ENCODE measurements at places on chromosomes 7 and 10.
A peak's percentile ranks its signal among the peaks of the same experiment; 100 is the strongest.

DNA sequence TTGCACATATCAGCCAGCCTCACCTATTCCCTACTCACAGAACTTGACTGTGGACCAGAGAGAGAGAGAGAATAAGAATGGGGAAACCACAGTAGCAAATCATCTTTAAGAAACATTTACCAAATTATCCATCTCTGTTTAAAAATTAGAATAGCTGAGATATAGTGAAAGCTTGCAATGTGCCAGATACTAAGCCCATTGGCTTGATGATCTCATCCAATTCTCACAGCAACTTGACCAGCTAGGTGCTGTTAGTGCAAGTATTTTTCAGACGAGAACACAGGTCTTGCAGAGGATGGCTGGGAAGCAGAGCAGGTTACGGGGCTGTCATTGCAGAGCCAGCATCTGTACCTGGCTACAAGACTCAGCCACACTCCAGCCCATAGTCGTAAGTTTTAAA lies 50.9 kb downstream of the KLF6 start:
- H3K4me3 ChIP-seq = no peak overlapping the region
- H3K36me3 ChIP-seq = no peaks in the 10 kb centered on the region
- H3K27ac ChIP-seq = no peak overlapping the region
- no peaks in the 10 kb centered on the region for H3K4me1 ChIP-seq
- DNase-seq = no peak

- peak; percentile 57 for DNase-seq
- H3K27ac ChIP-seq = no peak overlapping the region
- no peaks in the 10 kb centered on the region for H3K27me3 ChIP-seq
- H3K4me3 ChIP-seq = no peak overlapping the region
- no peaks in the 10 kb centered on the region for H3K4me1 ChIP-seq
These were observed 39.3 kb upstream of the DRGX start for GRCh38 chr10:49435225-49435624.

DNA sequence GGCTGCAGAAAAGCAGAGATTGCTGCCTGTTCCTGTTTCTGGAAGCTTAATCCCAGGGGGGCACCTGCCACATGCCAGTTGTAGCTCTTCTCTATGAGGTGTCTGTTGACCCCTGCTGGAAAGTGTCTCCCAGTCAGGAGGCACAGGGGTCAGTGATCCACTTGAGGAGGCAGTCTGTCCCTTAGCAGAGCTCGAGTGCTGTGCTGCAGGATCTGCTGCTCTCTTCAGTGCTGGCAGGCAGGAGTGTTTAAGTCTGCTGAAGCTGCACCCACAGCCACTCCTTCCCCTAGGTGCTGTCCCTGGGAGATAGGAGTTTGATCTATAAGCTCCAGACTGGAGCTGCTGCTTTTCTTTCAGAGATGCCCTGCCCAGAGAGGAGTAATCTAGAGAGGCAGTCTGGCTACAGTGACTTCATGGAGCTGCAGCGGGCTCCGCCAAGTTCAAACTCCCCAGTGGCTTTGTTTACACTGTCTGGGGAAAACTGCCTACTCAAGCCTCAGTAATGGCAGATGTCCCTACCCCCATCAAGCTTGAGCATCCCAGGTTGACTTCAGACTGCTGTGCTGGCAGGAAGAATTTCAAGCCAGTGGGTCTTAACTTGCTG lies 57.6 kb upstream of the CROT start:
- no peaks in the 10 kb centered on the region for H3K4me1 ChIP-seq
- DNase-seq = no peak
- no peaks in the 10 kb centered on the region for H3K36me3 ChIP-seq
- no peak overlapping the region for H3K27ac ChIP-seq
- no peak overlapping the region for H3K4me3 ChIP-seq

DNA sequence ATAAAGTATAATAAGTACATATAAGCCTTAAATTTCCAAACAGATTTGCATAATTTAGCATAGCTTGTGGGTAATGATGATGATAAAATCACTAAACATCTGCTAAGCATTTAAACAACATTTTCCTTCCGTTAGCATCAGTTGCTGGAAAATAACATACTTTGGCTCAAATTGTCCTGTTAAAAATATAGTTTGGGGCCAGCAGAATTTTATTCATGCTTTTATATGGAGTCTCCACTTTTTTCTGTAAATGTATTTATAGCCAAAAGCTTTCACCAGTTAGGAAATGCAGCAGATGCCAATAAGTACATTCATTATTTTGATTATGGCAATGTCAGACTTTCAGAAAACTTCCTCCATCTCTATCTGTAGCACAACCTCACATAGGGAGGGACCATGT lies 107.2 kb downstream of the CNTNAP2 start:
- DNase-seq = no peak
- H3K27ac ChIP-seq = no peak overlapping the region
- H3K36me3 ChIP-seq = no peaks in the 10 kb centered on the region
- H3K27me3 ChIP-seq = no peaks in the 10 kb centered on the region

DNA sequence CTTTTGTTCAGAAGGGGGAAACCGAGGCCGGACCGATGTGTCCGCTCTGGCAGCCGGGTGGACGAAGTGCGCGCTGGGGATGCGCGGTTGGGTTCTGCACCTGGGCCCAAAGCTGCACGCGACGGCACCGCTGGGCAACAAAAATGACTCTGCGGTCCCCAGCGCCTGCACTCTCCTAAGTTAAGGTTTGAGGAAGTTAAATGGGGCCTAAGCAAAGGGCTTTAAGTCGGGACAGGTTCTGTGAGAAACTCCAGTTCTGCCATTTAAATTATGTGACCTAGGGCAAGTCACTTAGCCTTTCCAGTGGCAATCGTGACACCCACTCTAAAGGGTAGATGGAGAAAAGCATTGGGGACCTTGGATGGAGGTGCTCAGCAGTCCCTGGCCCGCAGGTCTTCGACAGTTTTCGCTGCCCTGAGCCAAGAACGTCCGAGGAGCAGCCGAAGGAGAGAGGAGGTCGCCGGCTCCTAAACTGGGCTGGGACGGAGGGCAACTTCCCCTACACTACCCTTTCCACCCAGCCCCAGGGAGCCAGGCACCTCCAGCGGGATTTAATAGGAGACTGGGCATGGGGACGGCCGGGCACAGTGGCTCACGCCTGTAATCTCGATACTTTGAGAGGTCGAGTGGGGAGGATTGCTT lies 534 bp upstream of the ACBD5 start:
- peak overlapping the region; percentile 32 for H3K4me3 ChIP-seq
- DNase-seq = peak; percentile 80
- H3K4me1 ChIP-seq = peaks cover 1% of the 10 kb centered on the region
- H3K36me3 ChIP-seq = no peaks in the 10 kb centered on the region

DNA sequence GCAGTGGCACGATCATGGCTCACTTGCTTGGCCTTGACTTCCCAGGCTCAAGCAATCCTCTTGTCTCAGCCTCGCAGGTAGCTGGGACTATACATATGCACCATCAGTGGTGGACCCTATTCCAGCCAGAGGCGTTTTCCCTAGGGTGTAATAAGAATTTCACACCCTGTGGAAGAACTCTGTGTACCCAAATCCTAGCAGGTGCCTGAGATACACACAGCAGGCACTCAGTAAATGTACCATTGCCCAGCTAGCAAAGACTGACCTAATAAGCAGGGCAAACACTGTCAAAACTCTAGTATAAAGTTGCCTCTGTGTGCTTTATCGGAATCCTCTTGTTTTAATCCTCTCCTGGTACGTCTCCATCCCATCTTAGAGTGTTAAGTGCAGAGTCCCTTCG lies 33.7 kb upstream of the BHLHA15 start:
- no peaks in the 10 kb centered on the region for H3K27me3 ChIP-seq
- no peak overlapping the region for H3K4me3 ChIP-seq
- no peaks in the 10 kb centered on the region for H3K4me1 ChIP-seq
- DNase-seq = no peak
- no peaks in the 10 kb centered on the region for H3K36me3 ChIP-seq

- H3K4me1 ChIP-seq = no peaks in the 10 kb centered on the region
- DNase-seq = no peak
- no peaks in the 10 kb centered on the region for H3K27me3 ChIP-seq
- H3K36me3 ChIP-seq = no peaks in the 10 kb centered on the region
- H3K4me3 ChIP-seq = no peak overlapping the region
These were observed 124.5 kb downstream of the AHR start for GRCh38 chr7:17422966-17423365.

- H3K36me3 ChIP-seq = no peaks in the 10 kb centered on the region
- H3K4me1 ChIP-seq = no peaks in the 10 kb centered on the region
- DNase-seq = no peak
- no peak overlapping the region for H3K4me3 ChIP-seq
These were observed 41.9 kb downstream of the RBM20 start for GRCh38 chr10:110686047-110686446.

- H3K4me3 ChIP-seq = no peak overlapping the region
- no peaks in the 10 kb centered on the region for H3K4me1 ChIP-seq
- H3K27ac ChIP-seq = no peak overlapping the region
- no peaks in the 10 kb centered on the region for H3K27me3 ChIP-seq
These were observed 166.8 kb downstream of the IQUB start for GRCh38 chr7:123367484-123368122.

DNA sequence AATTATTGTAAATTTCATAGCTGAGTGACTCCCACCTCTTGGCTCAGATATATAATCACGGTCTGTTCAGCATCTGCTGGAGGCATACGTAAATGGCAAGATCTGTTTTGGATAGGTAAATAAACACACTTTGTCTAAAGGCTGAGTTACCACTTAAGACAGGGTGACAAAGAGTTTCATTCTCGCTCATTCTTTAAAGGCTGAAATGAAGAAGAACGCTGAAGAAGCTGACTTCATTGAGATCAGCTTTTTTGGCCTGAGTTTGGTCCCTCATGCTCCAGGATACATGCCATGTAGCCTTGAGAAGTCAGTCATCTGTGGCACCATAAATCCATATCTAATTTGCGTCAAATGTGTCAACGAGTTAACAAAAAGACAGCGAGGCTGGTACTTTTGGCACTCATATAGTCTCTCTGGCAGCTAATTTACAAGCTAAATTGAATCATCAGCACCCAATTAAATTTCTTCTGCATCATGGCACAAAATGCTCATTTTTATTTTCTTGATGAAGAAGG lies 309.9 kb downstream of the GPAM start:
- H3K4me3 ChIP-seq = no peak overlapping the region
- no peak overlapping the region for H3K27ac ChIP-seq
- no peaks in the 10 kb centered on the region for H3K36me3 ChIP-seq

DNA sequence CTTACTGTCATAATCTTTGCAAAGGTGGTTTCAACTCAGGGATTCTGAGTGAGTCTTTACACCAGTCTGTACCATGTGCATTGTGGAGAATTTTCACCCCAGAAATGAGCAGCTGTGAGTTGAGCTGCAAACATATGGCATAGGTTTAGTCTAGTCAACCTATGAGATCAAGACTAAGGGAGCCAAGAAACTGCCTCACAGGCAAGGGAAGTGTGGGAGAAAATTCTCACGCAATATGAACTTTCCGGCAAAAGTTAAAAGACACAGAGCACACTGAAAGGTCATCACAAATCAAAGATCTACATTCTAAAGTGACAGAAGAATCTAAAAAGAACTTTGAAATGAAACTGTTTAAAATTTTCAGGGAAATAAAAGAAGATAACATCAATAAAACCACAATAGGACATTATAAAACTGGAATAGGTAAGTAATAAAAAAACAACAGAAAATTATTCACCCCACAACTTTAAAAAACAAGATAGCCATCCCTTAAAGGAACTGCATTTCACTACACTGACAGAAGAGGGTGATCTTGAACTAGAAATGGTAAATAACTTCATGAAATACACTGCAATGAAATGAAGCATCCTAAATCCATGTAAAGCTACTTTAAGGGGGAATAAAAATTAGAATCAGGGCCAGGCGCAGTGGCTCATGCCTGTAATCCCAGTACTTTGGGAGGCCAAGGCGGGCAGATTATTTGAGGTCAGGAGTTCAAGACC lies 63.5 kb downstream of the LGI1 start:
- H3K27ac ChIP-seq = no peak overlapping the region
- no peaks in the 10 kb centered on the region for H3K36me3 ChIP-seq
- H3K4me1 ChIP-seq = no peaks in the 10 kb centered on the region
- DNase-seq = peak; percentile 62
- peaks cover 2% of the 10 kb centered on the region for H3K27me3 ChIP-seq
